Activated CD4-positive, alpha-beta memory T cell treated with anti-CD3 and anti-CD28 coated beads, Interleukin-2, amount 10 ng/mL, durations not matched to agents 7 days and 5 days (primary cell): ENCODE measurements at places on chromosomes 1 and 21. TPM values are rescaled to one million over a fixed set of nuclear protein-coding genes. Genes with fewer than 3 reads are reported as not detected.

Gene FCRL6
- not detected for total RNA-seq

Gene SPATA46
- total RNA-seq, result not detected

Gene OR2T10
- not detected for total RNA-seq

Gene RHBDL2
- not detected for total RNA-seq

Gene CHIA
- total RNA-seq, result not detected

Gene PPIAL4G
- total RNA-seq, result 0.45 TPM

Gene DNALI1
- 0.13 TPM for total RNA-seq

Gene NBL1
- total RNA-seq, result 29.8 TPM

Gene COQ8A
- total RNA-seq, result 18.5 TPM

Gene LCE3C
- total RNA-seq, result not detected

Gene HSF2BP
- 0.40 TPM for total RNA-seq

Gene ZNF648
- total RNA-seq, result not detected

Gene FAM151A
- not detected for total RNA-seq

Gene AGMAT
- total RNA-seq, result 7.9 TPM

Gene NEGR1
- not detected for total RNA-seq

Gene PLPP3
- total RNA-seq, result not detected

Gene AZIN2
- total RNA-seq, result 4.5 TPM

Gene CAPN9
- total RNA-seq, result not detected

Gene SRSF4
- total RNA-seq, result 123 TPM

Gene CYP4A11
- total RNA-seq, result not detected

Gene HYI
- total RNA-seq, result 16.8 TPM

Gene TDRD5
- total RNA-seq, result not detected

Gene TACSTD2
- total RNA-seq, result not detected

Gene DMRTA2
- not detected for total RNA-seq

Gene SH2D1B
- total RNA-seq, result not detected

Gene SPATA45
- total RNA-seq, result not detected

Gene S100A9
- total RNA-seq, result not detected
